Tongue (tissue), 3 donors: ENCODE measurements at places on chromosomes 2 and 18. TPM values are rescaled to one million over a fixed set of nuclear protein-coding genes. Genes with fewer than 3 reads are reported as not detected.

DNA sequence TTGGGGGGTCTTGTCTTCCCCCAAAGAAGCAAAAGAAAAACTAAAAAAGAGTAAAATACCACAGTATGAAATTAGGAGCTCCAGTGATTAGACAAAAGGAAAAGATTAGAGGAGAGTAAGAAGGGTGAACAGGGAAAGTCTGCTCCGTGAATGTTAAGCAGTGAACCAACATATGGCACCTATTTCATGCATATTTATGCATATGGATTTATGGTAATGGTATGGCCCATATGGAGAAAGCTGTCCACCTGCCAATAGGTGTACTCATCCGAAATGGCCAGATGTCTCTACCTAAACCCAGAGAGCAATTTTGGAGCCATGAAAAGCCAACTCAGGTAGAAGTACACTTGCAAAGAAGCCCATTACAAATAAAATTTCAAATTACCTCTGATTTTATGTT, 404.0 kb upstream of the RAB6C start:
- no peak for DNase-seq

- DNase-seq = peak; percentile 52
These were observed 98.2 kb downstream of the GAREM1 start for GRCh38 chr18:32372381-32373061.

Gene PLGLB1
- total RNA-seq = 12.5 TPM

DNA sequence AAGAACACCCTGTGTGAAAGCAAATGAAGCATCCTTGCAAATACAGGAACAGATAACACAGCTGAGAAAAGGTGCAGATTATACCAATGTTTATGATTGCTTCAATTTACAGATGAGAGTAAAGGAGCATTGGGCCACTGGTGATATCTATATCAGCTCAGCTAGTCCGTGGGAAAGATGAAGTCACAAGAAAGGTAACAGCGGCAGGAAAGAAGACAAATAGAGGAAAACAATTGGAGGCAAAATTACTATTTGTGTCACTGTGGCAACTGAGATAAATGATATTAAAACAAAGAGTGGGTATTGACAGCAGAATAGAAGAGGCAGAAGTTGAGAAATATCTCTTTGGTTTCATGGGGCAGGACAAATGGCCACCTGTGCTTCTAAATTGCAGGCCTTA, 121.2 kb upstream of the CAVIN2 start:
- DNase-seq = no peak

Gene OR6B2
- total RNA-seq = not detected
